H9 (cell line): ENCODE measurements at places on chromosomes 6 and 20.

- peak; percentile 78 for DNase-seq
Observed at GRCh38 chr6:44342489-44342888, at the start of gene SPATS1. Gene SPATS1 (plus strand): TSS chr6:44342650. CDS start chr6:44343096, 446 bp downstream.

GRCh38 chr6:148345578-148345977, 2.9 kb downstream of the SASH1 start:
- DNase-seq, result no peak

DNA sequence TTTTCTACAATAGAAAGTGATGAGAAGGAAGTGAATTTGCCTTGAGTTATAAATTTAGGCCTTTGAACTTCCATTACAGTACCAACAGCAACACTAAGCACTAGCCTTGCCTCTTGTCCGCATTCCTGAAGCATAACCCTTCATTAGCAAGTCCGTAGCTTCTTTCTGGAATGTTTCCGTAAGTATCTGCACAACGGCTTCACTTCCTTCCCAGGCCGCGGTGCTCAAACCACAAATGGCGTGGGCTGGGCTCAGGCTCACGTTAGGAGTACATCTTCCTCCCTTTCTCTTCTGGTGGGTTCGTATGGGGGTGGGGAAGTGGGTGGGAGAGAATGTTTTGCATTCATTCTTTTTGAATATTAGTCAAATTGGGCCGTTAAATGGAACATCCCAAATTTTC, 193.8 kb upstream of the SNX9 start:
- no peak for DNase-seq

DNA sequence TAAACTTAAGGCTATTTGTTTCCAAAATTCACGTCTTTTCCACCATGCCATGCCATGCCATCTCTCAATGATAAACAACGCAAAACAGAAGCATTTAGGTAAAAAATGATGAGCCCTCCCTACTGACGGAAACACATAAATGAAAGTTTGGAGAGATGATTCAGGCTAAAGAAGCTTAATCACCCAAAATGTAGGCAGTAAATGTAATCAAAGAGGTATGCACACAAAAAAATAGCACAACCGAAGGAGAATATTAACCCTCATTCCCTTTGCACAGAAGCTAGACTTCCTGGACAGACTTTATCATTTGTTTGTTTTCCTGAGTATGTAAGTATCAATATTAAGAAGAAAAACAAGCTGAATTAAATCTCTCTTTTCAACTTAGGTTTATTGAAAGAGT, 28.8 kb downstream of the DCDC2 start:
- no peak for DNase-seq

- DNase-seq, result no peak
Observed at GRCh38 chr6:165913676-165914570, 250.9 kb upstream of the PDE10A start.

- no peak for DNase-seq
Observed at GRCh38 chr6:15341311-15342001, 95.6 kb downstream of the JARID2 start.

DNA sequence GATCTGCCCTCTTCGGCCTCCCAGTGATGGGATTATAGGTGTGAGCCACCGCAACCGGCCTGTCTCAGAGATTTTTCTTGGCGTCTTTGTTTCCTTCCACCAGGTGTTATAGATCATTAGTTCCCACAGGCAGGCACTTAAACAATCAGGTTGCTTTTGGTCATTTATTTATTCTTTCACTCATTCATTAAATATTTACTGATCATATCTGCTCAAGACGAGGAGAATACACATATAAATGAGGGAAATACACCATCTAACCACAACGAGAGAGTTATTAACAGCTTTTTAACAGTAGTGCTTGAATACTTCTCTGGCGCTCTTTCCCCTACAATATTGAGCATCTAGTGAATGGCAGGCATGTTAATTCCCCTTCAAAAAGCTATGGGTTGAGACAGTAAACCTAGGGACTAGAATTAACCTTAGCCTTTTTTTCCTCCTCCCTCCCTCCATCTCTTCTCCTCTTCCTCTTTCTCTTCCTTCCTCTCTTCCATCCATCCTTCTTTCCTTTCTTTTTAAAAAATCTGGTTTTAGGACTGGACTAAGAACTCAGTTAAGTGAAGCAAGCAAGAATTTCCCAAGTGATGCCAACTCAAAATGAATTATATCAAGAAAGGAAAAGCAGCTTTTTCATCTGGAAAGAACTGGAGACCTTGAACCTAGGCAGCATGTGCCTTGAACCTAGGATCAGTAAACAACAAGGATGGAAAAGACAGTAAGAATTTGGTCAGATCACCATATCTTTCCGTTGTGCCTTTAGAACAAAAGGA, 41.1 kb upstream of the RFPL4B start:
- DNase-seq, result no peak

DNA sequence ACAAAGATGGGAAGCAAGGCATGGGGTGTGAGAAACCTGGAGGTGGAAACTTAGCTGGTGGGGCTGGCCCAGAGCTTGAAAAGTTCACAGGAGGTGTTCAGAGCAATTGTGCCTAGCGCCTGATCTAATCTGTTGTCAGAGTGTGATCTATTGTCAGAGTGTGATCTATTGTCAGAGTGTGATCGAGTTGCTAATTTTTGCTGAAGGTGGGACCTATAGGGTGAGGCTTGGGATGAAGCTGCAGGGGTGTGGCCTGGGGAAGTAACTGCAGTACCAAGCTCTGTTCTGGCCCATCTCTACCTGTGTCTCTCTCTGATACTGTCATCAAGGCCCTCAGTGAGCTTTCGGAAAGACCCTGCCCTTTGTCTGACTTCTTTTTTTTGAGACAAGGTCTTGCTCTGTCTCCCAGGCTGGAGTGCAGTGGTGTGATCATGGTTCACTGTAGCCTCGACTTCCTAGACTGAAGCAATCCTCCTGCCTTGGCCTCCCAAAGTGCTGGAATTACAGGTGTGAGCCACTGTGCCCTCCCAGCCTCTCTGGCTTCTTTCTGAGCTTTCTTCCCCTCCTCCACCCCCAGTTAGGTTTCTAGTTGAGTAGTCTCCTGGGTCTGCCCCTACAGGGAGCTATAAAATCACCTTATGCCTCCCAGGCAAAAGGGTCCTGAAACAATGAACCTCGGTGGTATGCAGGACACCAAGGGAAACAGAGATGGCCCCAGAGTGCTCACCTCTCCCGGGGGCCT, 150.8 kb upstream of the RNF24 start:
- DNase-seq, result no peak

DNA sequence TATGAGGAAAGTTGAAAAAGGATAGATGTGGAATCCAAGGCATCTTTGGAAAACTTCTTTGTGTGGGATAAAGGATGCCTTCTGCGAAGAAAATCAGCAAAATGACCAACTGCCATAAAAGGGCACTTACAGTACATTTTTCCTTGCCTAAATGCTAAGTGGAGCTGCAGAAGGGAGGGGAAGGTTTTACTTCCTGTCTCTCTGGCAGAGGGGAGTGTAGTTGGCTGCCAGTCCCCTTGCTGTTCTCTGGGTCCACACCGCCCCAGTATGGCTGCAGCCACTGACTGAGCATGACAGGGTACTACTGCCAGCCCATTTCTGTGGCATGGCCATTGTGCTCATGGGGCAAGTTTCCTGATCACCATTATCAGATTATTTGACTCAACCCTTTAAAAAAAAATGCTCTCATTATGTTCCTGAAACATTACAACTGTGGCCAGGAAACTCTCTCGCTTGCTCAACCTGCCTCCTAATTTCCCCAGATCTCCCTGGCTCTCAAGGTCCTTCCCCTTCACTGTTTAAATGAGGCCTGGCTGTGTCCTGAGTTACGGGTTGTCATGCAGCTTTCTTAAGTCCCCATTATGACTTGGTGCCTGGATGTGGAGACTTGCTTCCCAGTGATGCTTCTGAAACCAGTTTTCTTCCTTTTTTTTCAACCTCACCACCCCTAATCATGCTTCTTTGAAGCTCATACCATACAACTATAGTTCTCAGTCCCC, 34.5 kb upstream of the FAM184A start:
- DNase-seq, result peak; percentile 39

DNA sequence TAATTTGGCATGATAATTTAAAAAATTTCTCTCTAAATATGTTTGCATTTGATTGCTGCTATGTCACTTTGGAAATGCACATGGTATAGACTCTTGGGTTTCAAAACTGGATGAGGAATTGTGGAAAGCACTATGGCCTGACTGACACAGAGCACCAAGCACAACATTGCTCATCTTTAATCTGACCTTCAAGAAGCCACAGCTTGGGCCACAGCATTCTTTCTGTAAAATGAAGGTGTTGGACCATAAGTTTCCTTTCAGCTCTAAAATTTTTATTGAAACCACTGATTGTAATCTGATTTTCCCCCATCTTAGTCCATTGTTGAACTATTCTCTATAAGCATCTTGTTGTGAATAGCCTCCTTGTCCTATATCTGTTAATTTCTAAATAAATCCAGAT, 41.0 kb downstream of the QKI start:
- DNase-seq, result no peak

- no peak for DNase-seq
Observed at GRCh38 chr20:24657878-24658620, 188.6 kb downstream of the SYNDIG1 start.

GRCh38 chr6:41103847-41104246, 31.1 kb downstream of the NFYA start:
- no peak for DNase-seq

DNA sequence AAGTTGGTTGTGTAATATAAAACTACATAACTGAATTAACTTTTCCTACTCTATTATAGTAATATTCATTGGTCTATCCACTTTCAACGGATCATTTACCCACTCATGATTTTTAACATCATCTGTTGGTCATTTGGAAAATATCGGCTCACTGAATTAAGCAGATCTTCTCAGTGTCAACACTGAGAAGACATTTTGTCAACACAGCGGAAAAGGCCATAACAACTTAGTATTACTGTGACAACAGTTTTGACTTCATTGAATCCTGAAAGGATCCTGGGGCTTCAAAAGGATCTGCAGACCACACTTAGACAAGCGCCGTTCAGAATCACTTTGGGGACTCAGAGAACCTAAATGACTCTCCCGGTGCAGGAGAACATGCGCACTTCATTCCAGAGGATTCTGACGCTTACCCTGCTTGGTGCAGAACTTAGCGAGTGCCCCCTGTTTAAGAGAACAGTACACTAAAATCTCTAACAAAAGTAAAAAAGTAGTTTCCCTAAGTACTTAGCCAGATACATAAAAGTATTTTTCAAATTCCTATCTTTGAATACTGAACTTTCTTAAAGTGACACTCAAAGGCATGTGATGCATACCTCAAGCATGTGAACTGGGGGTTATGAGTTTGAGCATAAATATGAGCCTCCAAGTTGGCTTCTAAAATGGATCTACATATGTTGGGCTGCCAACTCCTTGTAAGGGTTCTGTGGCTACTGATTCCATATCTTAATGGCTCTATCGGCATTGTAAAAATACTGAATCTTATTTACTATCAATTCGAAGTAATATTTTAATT, 4.0 kb downstream of the ZBTB2 start:
- no peak for DNase-seq

DNA sequence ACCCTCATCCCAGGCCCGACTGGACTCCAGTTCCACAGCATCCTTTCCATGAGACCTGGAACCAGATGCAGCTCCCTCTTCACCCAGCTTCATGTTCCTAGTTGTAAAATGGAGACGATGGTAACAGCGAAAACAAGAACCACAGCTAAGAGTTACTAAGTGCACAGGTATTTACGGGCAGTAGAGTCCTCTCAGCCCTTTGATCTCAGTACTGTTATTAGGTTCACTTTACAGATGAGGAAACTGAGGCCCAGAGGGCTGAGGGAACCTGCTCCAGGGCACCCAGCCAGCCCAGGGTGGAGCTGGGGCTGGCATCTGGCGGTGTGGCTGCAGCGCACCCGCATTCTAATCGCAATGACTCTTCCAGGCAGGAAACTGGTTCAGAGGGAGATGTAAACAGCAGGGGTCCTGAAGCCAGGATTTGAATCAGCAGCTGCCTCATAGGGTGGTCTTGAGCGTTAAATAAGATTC, 858 bp downstream of the BCAS1 start:
- peak; percentile 38 for DNase-seq

DNA sequence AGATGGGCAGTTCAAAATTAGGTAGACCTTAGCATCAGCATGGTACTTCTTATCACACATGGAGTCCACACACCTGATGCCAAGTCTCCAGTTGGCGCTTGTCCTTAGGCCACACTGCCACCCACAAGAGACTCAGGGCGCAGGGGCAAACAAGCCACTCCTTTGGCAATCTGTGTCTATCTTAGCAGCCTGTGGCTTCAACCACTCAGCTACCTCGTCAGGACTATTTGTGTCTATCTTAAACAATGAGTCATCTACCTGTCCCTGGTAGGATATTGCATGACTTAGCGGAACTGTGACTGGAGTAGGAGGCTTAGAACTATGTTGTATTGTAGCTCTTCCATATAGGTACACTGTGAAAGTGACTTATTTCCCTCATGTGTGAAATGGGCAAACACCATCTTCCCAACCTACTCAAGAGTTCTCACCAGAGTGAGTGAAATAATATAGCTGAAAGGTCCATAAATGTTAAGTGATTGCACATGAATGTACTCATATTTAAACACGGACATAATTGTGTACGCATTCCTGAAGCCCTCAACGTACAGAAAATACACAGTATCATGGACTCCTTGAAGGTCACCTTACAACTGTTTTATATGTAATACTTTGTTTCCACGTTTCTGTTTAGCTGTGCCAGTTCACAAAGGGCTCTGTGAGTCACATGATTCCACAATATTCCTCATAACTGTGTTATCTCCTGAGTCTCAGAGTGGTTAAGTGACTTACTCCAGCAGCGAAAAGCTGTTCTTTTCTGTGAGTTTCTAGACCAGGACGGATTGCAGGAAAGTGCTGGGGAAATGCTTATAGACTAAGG, 1.6 kb downstream of the TRIM27 start:
- DNase-seq, result no peak

GRCh38 chr6:43695215-43695966, 7.8 kb upstream of the MRPS18A start:
- peak; percentile 50 for DNase-seq

GRCh38 chr20:1817577-1818211, 77.5 kb upstream of the SIRPA start:
- peak; percentile 15 for DNase-seq

DNA sequence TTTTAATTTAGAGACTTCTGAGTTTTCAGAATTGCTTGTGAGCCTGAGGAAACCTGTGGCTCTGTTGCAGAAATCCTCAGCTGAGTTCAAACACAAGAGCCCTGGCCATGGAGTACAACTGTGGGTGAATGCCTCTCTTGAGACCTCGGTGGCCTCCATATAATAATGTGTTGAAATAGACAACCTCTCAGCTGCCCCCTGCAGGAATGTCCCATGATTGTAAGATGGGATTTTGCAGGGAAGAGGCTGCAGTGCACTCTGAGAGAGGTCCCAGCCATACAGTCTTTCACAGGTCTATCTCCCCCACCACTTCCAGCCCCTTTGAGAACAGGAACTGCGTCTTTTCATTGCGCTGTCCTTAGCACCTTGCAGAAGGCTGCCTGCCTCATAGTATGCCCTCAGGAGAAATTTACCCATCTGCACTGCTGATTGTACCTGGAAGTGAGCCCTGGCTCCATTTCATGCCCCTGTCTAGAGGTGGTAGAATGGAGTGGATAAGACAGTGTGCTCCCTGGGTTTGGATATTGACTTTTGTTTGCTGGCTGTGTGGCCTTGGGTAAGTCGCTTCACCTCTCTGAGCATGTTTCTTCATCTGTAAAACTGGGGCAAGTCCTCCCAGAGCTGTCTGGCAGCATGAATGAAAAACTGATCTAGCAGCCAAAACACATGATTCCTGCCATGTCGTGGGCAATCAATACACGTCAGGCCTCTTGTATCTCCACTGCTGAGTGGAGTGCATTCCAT, 16.8 kb upstream of the CDH22 start:
- peak; percentile 56 for DNase-seq

GRCh38 chr6:132198896-132199295, 202.4 kb downstream of the MOXD1 start:
- no peak for DNase-seq

- DNase-seq, result no peak
Observed at GRCh38 chr6:40325041-40325440, 262.1 kb downstream of the LRFN2 start.

- no peak for DNase-seq
Observed at GRCh38 chr6:10419749-10420545, 5.1 kb upstream of the TFAP2A start.
